ENCODE measurements at places on chromosomes 13 and 19. TPM values are rescaled to one million over a fixed set of nuclear protein-coding genes. Genes with fewer than 3 reads are reported as not detected.

CPB2 gene
- total RNA-seq, result not detected

ICAM1 gene
- total RNA-seq, result 189 TPM

KIR2DL4 gene
- total RNA-seq, result not detected

FOSB gene
- 3.6 TPM for total RNA-seq

LILRA6 gene
- total RNA-seq, result not detected

PCDH8 gene
- not detected for total RNA-seq

NCAN gene
- not detected for total RNA-seq
